Natural killer cell treated with Interleukin-12 subunit alpha and Interleukin-12 subunit beta and Interleukin-15 and Interleukin-18, amount 100 ng/mL, for 72 hours (primary cell): ENCODE measurements at places on chromosomes 2 and 18. TPM values are rescaled to one million over a fixed set of nuclear protein-coding genes. Genes with fewer than 3 reads are reported as not detected.

DNA sequence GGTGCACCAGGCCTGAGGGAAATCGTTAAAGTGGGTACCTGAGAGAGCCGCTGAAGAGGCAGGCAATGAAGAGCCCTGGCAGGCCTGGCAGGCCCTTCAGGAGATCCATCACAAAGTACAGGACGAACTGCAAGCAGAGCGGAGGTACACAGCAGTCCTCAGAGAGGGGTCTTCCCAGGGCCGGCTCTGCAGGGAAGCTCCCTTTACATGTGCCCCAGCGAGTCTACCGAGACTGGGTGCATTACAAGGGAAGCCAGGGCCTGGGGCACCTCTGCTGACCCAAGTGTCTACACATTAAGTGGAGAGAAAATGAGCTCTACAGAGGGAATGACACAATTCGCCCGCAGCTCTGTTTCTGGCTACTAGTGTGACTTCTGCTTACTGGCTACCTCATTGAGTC lies 8.1 kb upstream of the ATRAID start:
- H3K27ac ChIP-seq = no peak overlapping the region
- H3K36me3 ChIP-seq = peaks cover 9% of the 10 kb centered on the region
- H3K27me3 ChIP-seq = no peaks in the 10 kb centered on the region
- DNase-seq = no peak

- H3K27ac ChIP-seq = no peak overlapping the region
- no peaks in the 10 kb centered on the region for H3K4me1 ChIP-seq
- no peak overlapping the region for H3K4me3 ChIP-seq
These were observed 105.7 kb upstream of the RASGRP3 start for GRCh38 chr2:33370636-33371265.

The SAG gene
- not detected for total RNA-seq

- no peak overlapping the region for H3K4me3 ChIP-seq
- H3K36me3 ChIP-seq = no peaks in the 10 kb centered on the region
- no peak overlapping the region for H3K27ac ChIP-seq
- H3K27me3 ChIP-seq = peaks cover 5% of the 10 kb centered on the region
- DNase-seq = no peak
These were observed 10.4 kb upstream of the UBE2F start for GRCh38 chr2:237956402-237956736.

- no peaks in the 10 kb centered on the region for H3K36me3 ChIP-seq
- DNase-seq = no peak
- peaks cover 20% of the 10 kb centered on the region for H3K27me3 ChIP-seq
- H3K4me1 ChIP-seq = peaks cover 3% of the 10 kb centered on the region
- no peak overlapping the region for H3K4me3 ChIP-seq
- no peak overlapping the region for H3K27ac ChIP-seq
These were observed 143.9 kb upstream of the ITGA6 start for GRCh38 chr2:172283476-172283875.

DNA sequence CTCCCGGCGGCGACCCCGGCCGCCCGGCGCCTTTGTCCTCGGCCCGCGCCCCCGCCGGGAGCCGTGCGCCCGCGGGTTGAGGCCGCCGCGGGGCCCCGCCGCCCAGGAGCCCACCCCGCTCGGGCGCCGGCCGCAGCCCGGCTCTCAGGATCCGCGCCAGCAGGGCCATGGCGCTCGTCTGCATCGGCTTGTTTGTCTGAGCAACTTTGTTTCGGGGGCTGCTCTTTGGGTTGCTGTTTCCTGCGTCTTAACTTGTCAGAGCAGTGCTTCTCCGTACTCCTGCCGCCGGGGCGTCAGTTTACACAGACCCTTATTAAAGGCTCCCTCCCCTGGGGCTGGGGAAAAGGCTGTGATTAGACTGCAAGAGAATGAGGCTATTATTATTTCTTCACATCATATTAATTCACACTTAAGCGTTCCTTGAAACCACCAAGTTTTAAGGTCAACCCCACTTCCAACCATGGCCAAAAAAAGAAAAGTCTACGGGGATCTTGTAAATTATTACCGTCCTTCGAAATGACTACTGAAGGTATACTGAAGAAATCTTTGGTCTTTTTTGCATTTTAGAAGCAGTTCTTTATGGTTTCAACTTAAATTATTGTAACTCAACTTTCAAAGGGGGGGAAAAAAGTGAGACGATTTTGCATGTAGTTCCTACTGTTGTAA lies at the start of gene CYP27C1:
CYP27C1 (minus strand) TSS at position 198 of the 666 bp plus-strand sequence; CDS start at position 169, 29 bp downstream.
- peaks cover 14% of the 10 kb centered on the region for H3K36me3 ChIP-seq
- H3K4me1 ChIP-seq = peaks cover 9% of the 10 kb centered on the region
- peaks cover 48% of the 10 kb centered on the region for H3K27me3 ChIP-seq
- H3K27ac ChIP-seq = no peak within 1 kb of the TSS
- no peak for DNase-seq

GRCh38 chr2:240435948-240436682 lies 652 bp downstream of the GPC1 start:
- no peaks in the 10 kb centered on the region for H3K27me3 ChIP-seq
- no peak for DNase-seq
- H3K4me1 ChIP-seq = no peaks in the 10 kb centered on the region
- H3K27ac ChIP-seq = no peak overlapping the region
- H3K36me3 ChIP-seq = no peaks in the 10 kb centered on the region

GRCh38 chr2:229519655-229520430 lies 194.5 kb downstream of the DNER start:
- H3K27me3 ChIP-seq = peaks cover 16% of the 10 kb centered on the region
- H3K27ac ChIP-seq = no peak overlapping the region
- DNase-seq = no peak
- H3K4me1 ChIP-seq = no peaks in the 10 kb centered on the region
- no peak overlapping the region for H3K4me3 ChIP-seq

DNA sequence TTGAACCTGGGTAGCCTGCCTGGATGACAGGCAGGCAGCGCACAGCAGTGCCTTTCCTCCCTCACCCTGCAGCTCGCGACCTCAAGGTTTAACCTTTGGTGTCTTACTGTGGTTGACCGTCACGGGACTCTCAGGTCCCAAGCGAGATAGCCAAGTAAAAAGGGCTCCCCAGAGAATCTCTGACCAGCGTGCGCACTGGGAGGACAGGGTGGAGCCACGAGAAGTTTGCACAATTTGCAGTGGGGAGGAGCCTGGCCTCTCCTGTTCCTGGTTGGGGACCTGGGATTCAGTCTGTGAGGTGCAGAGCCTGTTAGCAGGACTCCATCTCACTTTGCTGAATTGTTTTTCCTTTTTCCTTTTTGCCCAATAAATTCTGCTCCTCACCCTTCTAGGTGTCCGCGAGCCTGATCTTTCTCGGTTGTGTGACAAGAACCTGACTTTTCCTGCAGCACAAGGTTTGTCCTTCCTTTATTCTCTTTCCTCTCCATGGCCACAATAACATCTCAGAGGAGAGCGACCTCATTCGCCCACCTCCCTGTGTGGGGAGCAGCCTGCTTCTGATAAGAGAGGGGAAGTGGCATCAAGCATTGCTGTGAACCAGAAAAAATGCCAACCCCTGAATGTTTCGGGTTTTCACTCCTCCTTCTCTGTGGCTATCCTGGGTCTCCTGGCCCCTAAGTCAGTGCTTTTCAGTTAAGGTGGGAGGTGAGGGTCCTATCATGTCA lies 36.2 kb downstream of the POU3F3 start:
- H3K4me3 ChIP-seq = no peak overlapping the region
- no peak overlapping the region for H3K27ac ChIP-seq
- H3K27me3 ChIP-seq = peaks cover 4% of the 10 kb centered on the region

The TUBA4B gene
- total RNA-seq = not detected

- peaks cover 29% of the 10 kb centered on the region for H3K27me3 ChIP-seq
- DNase-seq = no peak
- H3K4me1 ChIP-seq = peaks cover 3% of the 10 kb centered on the region
- no peak overlapping the region for H3K27ac ChIP-seq
These were observed 245.4 kb downstream of the GALR1 start for GRCh38 chr18:77495079-77495478.

GRCh38 chr2:208669394-208669793 lies 262.8 kb downstream of the PTH2R start:
- no peak for DNase-seq
- H3K4me3 ChIP-seq = no peak overlapping the region
- H3K27ac ChIP-seq = no peak overlapping the region

- no peak overlapping the region for H3K27ac ChIP-seq
- H3K27me3 ChIP-seq = peaks cover 23% of the 10 kb centered on the region
- DNase-seq = no peak
- H3K36me3 ChIP-seq = no peaks in the 10 kb centered on the region
- H3K4me3 ChIP-seq = no peak overlapping the region
These were observed 65.2 kb downstream of the RNF152 start for GRCh38 chr18:61827591-61827990.
